GM03348 (cell line): ENCODE measurements at places on chromosomes 1 and 21.
A peak's percentile ranks its signal among the peaks of the same experiment; 100 is the strongest.

DNA sequence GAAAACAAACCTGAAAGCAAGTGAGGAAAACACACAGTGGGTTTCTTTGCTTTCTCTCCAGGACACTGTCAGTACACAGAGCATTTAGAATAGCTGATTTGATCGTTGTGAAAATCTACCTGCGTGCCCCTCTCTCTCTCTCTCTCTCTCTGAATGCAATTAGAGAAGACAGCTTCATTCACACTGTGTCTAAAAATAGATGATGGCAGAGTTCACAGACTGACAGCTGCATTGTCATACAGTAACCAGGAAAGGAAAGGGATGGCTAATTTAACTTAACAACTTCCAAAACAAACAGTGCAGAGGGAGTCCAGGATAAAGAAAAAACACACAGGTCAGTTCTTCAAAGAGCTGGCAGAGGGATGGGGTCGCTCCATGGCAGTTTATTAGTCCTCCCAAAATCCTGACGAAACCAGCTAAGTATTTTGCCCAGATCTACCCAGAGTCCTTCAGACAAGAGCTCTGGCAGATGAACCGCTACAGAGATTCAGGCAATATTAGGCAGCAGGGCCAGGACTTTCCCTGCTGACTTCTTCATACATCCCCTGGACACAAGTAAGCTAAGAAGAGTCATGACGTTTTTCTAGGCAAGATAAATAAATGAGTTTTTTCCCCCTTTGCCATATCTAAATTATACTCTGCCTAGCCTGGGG, 58.9 kb downstream of the WLS start:
- DNase-seq = no peak

DNA sequence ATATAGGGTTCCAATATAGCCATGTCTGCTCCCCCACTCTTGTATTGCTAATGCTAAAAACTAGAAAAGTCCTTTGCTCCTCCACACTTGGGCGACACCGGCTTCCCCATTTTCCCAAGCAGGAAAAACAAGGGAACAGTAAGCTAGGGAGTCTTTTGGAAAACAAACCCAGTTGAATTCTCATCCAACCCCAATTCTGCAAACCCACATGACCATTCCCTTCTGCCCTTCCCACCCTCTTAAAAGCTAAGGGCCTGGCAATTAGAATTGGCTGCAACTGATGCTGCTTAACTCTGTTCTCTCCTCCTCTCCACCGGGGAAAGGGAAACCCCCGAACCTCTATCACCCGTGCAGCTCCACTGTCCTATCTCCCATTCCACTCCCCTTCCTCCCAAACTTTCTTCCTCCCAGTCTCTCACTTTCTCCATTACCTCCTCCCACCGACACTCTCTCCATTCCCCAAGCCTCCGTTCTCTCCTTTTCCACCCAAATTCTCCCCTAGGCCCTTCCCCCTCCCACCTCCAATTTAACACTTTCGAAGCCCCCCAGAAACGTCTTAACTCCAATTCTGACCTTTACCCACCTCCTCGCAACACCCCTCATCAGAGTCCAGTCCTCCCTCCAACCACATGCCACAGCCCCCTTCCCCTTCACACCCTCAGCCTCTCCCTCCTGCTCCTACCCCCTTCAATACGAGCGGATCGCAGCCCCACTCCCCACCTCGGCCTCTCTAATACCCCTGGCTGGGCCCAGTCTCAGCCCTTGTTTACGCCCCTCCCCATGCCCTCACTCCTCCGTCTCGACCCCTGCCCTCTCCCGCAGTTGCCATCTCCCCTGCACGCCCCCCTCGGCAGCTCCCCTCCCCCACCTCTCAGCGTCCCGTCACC, 701 bp downstream of the DEDD start:
- DNase-seq = peak; percentile 45

- DNase-seq = no peak
Measured at GRCh38 chr1:95380909-95381308, 146.9 kb downstream of the RWDD3 start.

GRCh38 chr1:31661856-31662255, 17.2 kb upstream of the PEF1 start:
- no peak for DNase-seq

DNA sequence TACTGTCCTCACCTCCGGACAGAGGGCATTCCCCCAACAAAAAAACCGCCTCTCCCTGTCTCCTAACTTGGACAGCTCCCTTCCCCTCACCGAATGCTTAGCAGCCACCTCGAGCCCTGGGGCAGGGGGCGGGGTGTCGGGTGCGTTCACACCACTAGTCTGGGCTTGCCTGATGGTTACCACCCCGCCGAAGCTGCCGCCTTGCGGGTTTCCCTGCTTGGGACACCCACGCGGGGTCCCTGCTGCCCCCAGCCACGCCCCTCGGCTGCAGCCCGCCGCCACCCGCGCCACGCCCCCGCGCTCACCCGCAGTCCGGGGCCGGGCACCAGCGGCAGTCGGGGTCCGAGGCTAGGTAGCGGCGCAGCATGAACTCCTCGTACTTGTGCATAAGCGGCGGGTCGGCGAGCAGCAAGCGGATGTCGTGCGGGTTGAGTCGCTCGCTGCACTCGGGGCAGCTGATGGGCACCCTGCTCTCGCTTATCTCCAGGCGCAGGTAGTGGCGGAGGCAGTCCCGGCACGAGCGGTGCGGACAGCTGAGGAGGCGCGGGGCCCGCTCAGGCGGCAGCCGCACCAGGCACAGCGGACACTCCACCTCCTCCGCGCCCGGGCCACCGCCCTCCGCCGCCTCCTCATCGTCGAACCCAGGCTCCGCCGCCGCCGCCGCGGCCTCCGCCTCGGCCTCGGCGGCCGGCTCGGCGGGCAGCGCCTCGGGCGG, 706 bp downstream of the RNF19B start:
- DNase-seq = peak; percentile 77

DNA sequence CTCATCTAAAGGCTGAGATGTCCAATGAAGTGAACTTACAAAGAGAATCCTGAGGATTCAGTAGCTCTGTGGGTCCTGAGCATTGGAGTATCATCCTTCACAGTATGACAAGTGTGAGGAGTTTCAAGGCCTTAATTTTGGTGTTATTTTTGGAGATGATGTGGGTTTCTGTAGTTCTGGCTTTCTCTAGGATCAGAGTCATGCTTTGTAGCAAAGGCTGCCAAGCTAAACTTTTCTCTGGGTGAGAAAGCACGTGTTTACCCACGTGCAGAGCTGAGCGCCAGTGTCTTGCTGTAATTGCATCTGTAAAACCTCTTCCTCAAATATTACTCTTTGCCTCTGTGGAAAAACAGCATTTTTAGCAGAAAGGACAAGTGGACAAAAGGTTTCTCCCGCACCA, 387.8 kb upstream of the LYPLAL1 start:
- peak; percentile 49 for DNase-seq

DNA sequence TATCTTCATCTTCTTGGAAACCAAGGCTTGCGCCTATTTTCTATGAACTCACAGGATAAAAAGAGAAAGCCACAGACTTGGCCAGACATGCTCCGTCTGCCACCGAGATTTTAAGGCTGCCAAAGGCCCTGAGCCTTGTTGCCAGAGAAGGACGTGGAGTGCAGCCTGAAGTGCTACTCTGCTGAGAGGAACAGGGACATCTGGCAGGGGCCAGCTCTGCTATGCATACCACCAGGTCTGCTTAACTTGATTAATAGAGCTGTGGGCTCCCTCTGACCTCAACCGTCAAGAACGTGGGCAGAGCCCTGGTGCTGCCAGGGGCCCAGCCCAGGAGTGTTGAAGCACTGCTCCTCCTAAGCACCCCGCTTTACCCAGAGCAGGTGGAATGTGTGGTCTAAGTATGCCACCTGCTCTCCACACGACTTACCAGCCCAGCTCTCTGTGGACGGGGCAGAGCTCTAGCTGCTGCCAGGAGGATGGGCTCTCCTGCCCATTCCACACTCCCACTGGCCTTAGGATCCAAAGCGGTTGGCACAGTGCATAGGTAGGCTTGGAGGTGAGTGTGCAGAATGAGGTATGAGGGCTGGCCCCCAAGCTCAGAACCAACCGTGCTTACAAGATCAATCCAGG, 10.6 kb downstream of the HCRTR1 start:
- DNase-seq = peak; percentile 52

DNA sequence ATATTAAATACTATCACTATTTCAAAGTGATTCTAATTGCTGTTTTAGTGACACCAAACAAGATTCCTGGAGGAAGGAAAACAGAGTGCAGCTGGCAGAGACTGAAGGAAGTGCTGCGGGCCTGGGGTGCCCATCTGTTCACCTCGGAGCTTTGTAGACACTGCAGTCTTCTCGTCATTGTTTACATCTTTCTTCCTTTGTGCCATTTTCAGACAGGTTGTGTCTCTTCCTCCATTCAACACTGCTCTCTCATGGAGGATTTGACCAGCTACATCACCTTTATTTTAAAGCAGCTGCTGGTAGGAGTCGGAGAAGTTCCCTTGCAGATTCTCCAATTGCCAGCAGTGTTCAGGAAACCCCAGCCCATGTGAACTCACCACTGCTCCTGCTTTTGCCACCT, 37.3 kb downstream of the ABCA4 start:
- no peak for DNase-seq

- DNase-seq = peak; percentile 90
Measured at GRCh38 chr21:43975469-43976098, 36.5 kb upstream of the TRAPPC10 start.

- no peak for DNase-seq
Measured at GRCh38 chr1:166907763-166908162, 31.7 kb upstream of the TADA1 start.

DNA sequence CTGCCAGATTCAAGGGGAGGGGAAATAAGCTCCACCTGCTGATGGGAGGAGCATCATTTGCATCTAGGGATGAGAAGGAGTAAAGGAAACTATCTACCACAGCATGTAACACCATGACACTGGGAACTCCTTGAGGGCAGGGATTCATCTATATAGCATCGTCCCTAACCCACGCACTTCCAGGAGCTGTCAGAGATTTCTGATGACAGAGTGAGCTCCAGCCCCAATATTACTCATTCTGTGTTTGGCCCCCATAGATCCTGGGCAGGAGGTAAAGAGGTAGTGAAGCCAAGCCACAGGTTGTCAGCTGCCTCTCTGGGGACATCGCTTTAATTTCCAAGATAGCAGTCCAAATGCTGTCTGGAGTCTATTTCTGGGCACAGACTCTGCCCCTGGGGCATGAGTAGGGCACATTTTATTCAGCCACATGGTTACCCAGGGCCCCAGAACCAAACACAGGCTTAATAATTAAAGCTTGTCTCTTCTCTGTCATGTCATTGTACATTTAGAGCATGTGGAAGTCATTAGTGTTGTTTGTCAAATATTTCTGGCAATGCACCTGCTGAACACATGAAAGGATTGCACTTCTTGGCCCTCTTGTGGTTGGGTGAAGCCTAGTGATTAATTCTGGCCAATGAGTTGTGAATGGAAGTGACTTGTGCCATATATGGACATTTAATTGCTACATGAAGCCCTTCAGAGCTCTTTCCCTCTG, 105.9 kb upstream of the POU3F1 start:
- no peak for DNase-seq

- no peak for DNase-seq
Measured at GRCh38 chr1:114227059-114227458, 73.4 kb upstream of the SYT6 start.

DNA sequence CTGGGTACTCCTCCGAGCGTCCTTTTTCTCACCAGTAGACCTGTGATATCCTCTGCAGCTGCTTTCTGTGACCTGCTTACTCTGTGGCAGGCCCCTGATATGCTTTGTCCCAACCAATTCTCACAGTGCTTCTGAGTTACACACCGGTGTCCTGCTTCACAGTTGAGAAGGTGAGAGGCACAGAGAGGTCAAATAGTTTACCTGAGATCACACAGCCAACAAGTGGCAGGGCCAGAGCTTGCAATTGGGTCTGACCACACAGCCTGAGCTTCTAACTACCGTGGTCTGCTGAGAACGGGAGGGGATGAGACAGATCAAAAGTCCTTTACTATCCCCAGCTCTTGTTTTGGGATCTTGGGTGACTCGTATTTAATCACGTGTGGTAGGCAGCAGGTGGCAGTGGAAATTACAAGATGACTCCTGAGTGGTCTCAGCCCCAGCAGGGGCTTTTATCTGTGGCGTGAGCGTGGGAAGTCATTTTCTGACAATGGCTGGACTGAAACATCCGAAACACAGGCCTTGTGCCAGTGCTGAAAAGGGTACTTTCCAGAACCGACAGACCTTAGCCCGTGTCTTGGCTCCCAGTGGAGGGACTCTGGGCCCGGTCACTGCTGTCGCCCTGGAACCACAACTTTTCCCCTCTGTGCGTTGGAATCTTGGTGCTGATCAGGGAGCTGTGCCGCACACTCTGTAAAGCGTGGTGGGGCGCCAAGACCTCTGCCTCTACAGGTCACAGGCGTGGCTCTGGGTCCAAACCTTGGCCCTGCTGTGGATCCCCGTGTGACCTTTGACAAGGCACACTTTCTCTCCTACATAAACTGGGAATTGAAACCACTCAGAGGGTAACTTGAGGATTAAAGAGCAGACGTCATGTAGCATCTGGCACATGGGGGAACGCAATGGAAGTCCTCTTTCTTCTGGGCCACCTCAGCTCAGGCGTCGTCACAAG, 11.9 kb downstream of the THEMIS2 start:
- DNase-seq = no peak

DNA sequence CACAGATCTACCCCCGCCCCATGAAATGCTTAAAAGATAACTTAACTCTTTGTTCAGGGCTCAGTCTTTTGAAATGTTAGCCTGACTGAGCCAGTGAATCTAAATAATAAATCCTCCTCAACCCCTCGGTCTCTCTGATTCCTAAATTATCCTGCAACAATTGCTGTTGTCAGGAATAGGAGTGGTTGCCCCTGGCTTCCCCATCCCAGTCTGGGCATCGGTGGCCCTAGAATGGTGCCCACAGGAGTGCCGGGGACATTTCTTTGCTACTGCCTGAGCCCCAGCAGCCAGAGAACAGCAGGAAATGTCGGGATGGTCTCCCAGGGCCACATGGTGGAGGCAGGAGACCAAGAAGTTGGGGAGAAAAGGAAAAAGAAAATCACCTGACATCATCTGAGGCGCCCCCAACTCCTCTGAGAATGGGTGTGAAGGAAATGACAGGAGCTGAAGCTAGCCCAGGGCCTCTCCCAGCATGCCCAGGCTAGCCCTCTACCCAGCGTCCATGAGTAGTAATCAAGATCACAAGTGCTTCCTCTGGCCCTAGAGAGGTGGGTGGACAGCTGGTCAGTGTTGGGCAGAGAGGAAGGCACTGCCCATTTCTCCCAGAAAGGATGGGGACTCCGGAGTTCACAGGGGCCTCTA, 1.6 kb downstream of the PADI4 start:
- DNase-seq = no peak

DNA sequence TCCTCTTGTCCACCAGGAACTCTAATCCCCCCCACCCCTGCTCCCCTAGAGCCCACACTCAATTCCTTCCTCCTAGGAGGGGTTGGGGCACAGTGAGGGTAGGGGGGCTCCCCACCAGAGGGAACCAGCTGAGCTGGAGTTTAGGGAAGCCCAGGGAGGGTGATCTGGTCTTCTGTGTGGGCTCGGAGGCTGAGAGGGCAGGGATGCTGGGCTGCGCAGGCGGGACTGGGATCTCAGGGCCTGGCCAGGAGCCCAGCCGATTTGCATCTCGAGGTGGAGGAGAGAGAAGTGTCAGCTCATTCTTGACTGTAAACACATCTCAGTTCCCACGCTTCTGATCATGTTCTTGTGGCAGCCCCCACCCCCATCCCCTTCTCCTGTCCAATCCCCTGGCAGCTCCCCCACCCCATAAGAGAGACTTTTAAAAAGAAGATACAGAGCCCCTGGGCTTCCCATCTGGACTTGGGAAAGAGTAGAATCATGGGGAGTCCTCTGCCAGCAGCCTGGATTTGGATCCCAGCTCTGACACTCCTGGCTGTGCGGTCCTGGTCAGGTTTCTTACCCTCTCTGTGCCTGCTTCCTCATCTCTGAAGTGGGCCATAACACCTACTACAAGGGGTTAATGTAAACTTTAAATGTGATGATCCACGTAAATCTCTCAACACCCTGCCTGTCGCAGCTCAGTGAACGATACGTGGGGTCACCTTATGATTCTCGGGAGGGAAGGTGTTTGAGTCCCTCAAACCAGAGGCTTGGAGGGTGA, 6.6 kb downstream of the PEAR1 start:
- peak; percentile 43 for DNase-seq
